ENCODE measurements at places on chromosomes 3 and 15.

GRCh38 chr3:181578743-181579142, 133.0 kb upstream of the SOX2 start:
- no peak for DNase-seq

- no peak for DNase-seq
These were observed 36.4 kb upstream of the CORO2B start for GRCh38 chr15:68542348-68542747.

GRCh38 chr3:114143817-114144216, 35.0 kb downstream of the DRD3 start:
- DNase-seq = no peak

GRCh38 chr15:69524296-69524695, 71.7 kb downstream of the RPLP1 start:
- DNase-seq = no peak
